ENCODE measurements at places on chromosomes 3 and 15. TPM values are rescaled to one million over a fixed set of nuclear protein-coding genes. Genes with fewer than 3 reads are reported as not detected.

- H3K4me3 ChIP-seq: no peak overlapping the region
- peaks cover 2% of the 10 kb centered on the region for H3K4me1 ChIP-seq
- no peak for DNase-seq
- H3K27me3 ChIP-seq: no peaks in the 10 kb centered on the region
- peaks cover 8% of the 10 kb centered on the region for H3K36me3 ChIP-seq
- H3K27ac ChIP-seq: no peak overlapping the region
Measured at GRCh38 chr3:111726788-111727305, 131.7 kb upstream of the ZBED2 start.

GRCh38 chr15:74626752-74627692 lies 11.4 kb downstream of the CLK3 start:
- DNase-seq: no peak
- H3K27ac ChIP-seq: no peak overlapping the region
- H3K4me3 ChIP-seq: no peak overlapping the region
- H3K4me1 ChIP-seq: no peaks in the 10 kb centered on the region
- H3K27me3 ChIP-seq: no peaks in the 10 kb centered on the region

DNA sequence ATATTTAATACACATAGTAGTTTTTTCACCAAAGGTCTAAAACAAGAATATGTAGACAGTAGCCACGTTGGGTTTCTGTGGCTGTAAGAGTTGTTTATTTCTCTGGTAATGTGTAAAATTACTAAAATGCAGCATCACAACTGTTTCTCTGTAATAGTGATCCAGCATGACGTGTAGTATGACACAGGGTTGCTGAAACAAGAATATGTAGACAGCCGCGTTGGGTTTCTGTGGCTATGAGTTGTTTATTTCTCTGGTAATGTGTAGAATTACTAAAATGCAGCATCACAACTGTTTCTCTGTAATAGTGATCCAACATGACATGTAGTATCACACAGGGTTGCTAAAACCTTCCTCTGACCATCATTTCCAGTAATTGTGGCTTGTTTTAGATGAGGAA lies 153.6 kb upstream of the ZNF717 start:
- no peak overlapping the region for H3K4me3 ChIP-seq
- H3K4me1 ChIP-seq: no peaks in the 10 kb centered on the region
- H3K36me3 ChIP-seq: no peaks in the 10 kb centered on the region
- no peak overlapping the region for H3K27ac ChIP-seq
- no peak for DNase-seq

The DPPA2 gene
- total RNA-seq: not detected

The TMEM266 gene
- not detected for total RNA-seq

The ALDH1A2 gene
- total RNA-seq: 0.78 TPM
